ENCODE measurements at places on chromosomes 11 and 22.
A peak's percentile ranks its signal among the peaks of the same experiment; 100 is the strongest.

GRCh38 chr22:19818324-19819207 lies 36.1 kb downstream of the GNB1L start:
- no peak for DNase-seq

DNA sequence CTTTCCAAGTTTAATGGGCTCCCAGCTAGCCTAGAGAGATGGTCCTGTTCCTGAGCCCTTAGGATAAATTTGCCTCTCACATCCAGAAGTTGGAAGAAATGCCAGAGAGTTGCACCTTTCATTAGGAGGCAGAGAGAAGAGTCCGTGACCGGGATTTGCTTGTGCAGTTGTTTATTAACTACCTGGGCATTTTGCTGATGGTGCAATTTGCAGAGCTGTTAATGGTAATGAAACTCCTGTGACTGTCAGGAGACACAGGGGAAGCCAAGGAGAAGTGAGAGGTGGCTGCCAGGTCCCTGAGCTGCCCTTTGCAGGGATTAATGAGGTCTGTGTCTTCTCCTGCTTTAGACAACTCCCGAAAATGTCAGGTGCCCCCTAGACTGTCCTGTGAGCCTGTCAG lies 69.1 kb upstream of the B3GAT1 start:
- no peak for DNase-seq

DNA sequence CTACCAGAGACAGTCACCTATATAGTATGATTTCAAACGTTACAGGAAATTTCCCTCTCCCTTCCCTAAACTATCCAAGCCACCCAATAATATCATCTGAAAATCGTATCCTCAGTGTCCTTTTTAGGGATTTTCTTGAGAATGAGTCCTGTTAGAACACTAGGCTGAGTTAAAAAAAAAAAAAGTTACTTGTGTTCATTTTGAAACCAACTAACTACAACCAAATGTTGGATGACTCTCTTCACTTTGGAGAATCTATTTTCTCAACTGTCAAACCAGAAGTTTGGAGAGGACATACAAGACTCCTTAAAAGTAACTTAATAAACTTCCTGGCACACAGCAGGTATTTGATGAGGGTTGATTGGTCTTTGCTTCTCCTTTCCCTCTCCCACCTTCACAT lies 183.2 kb upstream of the SESN3 start:
- no peak for DNase-seq

DNA sequence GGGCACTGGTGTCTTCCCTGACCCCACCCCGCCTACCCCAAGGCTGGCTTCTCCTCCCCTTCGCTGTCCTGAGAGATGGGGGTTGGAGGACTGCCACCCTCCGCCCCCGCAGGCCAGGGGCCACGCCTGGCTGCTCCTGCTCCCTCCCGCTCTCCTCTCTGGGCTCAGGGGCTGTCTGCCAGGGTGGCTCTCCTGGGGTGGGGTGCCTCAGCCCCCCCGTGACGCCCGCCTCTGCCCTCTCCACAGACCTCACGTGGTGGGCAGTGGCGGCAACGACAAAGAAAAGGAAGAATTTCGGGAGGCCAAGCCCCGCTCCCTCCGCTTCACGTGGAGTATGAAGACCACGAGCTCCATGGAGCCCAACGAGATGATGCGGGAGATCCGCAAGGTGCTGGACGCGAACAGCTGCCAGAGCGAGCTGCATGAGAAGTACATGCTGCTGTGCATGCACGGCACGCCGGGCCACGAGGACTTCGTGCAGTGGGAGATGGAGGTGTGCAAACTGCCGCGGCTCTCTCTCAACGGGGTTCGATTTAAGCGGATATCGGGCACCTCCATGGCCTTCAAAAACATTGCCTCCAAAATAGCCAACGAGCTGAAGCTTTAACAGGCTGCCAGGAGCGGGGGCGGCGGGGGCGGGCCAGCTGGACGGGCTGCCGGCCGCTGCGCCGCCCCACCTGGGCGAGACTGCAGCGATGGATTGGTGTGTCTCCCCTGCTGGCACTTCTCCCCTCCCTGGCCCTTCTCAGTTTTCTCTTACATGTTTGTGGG lies 8.1 kb downstream of the RCOR2 start:
- no peak for DNase-seq

GRCh38 chr22:31637447-31637890 lies 24.5 kb downstream of the PISD start:
- peak; percentile 20 for DNase-seq

DNA sequence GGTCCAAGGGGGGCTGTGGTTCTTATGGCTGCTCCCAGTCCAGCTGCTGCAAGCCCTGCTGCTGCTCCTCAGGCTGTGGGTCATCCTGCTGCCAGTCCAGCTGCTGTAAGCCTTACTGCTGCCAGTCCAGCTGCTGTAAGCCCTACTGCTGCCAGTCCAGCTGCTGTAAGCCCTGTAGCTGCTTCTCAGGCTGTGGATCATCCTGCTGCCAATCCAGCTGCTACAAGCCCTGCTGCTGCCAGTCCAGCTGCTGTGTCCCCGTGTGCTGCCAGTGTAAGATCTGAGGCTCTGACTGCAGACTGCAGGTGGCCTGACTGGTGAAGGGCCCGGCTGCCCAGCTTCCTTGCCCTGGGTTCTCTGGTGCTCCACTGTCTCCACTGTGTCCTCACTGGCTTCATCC lies 696 bp downstream of the KRTAP5-5 start:
- no peak for DNase-seq

DNA sequence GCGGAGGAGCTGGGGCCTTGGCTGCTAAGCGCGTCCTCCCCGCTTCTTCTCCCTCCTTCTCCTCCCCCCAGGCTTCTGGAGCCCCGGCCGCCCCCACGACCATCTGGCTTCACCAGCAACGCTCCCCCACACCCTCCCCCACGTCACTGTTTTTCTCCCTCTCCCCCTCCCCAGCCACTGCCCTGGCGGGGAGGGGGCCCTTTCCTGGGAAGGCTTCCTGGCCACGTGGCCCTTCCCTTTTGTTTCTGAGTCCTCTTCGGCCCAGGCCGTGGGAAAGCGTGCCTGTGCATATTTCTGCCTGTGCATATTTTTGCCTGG lies 27.7 kb downstream of the RTN4R start:
- no peak for DNase-seq

DNA sequence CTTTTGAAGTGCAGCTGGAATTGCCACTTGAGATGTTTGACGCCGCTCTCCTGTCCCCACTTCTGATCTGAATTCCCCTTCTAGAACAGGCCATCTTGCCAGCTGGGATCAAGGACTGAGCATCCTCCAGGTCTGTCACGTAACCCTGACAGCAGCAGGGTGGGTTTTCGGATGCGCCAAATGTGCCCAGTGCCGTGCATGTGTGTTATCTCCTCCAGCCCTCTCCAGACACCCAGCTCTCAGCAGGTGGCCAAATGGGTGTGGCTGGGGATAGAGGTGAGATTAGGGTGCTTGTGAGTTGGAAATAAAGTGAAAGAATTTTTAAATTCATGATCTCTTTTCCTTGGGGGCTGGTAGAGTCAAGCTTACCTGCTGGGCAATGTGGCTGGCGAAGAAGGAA lies 3.3 kb downstream of the OSBP2 start:
- DNase-seq: no peak

- DNase-seq: no peak
Observed at GRCh38 chr11:36048496-36049247, 104.8 kb downstream of the LDLRAD3 start.

GRCh38 chr11:26112264-26112663 lies 219.7 kb upstream of the ANO3 start:
- DNase-seq: no peak

- DNase-seq: peak; percentile 12
Observed at GRCh38 chr11:7892059-7892699, 38.9 kb downstream of the OR10A6 start.

DNA sequence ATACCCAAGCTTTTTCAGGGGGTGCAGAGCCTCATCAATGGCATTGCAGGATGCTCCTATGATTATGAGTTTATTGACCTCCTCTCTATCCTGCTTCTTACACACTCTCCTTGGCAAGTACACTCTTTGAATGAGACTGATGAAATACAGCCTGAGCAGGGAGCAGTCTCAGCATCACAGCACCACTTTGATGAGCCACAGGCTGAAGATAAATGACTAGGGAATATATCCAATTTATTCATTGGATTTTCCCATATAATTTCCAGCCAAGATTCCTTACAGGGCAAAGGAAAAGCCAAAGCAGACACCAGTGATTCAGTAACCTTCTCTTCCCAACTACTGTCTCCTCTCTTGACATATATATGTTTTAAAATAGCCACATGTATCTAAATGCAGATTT lies 79.2 kb downstream of the CASP12 start:
- no peak for DNase-seq

DNA sequence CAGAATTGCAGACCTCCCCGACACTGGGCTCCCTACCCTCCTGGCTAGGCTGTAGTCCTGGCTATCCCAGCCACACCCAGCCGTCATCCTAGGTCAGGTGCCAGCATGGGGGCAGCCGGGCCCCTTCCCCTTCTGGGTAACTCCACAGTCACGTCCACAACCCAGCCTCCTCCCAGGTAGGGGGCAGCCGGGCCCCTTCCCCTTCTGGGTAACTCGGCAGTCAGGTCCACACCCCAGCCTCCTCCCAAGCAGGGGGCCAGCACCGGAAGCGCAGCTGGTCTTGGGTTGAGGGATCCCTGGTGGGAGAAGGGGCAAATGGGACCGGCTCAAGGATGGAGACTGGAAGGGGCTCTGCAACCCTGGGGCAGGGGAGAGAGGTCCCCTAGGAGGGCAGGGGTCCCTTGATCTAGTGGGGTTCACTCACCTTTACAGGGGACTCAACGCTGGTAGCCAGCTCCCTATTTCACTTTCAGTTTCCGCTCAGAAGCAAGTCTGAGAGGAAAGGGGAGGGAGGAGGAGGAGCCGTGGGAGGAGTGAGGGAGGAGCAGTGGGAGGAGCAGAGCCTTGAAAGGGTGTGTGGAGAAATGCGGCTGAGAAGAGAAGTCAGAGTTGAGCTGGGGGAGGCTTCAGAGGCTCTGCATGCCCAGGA lies at the start of gene TRIM21:
TSS of gene TRIM21 (minus strand) at position 494 of the 649 bp plus-strand sequence. CDS start 3,293 bp downstream, outside the sequence.
- peak; percentile 82 for DNase-seq

DNA sequence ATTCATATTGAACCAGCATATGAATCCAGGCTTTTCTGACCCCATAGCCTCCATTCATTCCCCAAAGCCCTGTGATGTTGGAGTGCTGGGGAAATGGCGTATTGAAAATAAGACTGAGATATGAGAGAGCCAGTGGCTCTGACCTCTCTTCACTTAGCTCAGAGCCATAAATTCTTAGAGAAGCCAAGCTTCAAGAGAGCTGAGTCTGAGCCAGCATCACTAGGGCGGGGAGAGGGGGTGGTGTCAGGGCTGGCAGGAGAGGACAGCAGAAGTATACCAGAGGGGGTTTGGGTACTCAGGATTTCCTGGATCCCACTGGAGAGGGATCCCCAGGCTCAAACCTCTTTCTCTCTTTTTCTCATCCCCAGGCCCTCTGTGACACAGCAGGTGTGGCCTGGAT lies 16.7 kb upstream of the MOGAT2 start:
- no peak for DNase-seq
